ENCODE measurements at places on chromosomes 2 and 18.
A peak's percentile ranks its signal among the peaks of the same experiment; 100 is the strongest.

DNA sequence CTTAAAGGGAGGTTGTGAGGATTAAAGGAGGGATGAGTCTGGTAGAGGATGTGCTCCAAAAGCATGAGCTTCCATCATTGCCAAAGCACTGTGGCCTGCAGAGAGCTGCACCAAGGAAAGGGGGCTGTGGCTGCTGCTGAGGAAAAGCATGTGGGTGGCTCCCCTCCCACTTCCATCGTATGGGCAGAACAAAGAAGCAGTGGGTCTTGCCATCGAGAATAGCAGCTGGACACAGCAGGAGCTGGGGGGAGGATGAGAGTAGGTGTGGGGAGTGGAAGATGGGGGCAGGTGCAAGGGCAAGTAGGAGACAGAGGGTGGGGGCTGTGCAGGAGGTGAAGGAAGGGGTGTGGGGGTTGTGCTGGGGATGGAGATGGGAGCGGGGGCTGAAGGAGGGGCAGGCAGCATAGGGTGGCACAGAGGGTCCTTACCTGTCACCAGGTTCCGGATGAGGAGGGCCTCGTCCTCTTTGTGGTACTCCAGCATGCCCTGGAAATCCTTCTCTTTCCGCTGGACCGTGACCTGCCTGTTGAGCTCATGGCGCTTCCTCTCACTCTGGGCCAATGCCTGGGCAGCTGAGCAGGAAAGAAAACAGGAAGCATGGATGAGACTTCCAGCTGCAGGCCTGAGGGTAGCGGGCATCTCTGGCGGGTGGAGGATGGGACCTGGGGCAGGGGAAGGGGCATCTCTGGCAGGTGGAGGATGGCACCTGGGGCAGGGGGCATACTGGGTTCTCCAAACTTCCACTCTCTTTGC lies 33.6 kb upstream of the ACAA2 start:
- no peak for DNase-seq

GRCh38 chr2:202377207-202377761 lies 1.2 kb downstream of the BMPR2 start:
- peak; percentile 69 for DNase-seq

- no peak for DNase-seq
Observed at GRCh38 chr2:198080879-198081765, 276.7 kb downstream of the PLCL1 start.

GRCh38 chr2:150119819-150120218 lies 367.6 kb downstream of the RND3 start:
- peak; percentile 16 for DNase-seq

DNA sequence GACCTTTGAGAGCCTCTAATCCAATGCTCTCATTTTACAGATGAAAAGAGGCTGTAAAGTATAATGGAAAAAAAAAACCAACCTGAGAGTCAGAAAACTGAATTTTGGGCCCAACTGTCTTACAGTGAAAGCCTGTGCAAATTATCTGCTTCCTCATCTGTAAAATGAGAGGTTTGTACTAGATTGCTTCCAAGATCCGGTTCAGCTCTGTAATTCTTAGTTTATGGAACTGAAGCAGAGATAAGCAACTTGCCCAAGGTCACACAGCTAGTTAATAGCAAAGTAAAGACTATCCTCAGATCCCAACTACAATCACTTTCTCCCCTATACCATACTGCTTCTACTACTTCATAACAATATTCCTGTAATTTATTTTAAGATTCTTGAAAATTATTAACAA lies 6.3 kb downstream of the TLK1 start:
- no peak for DNase-seq

GRCh38 chr18:61736133-61736532 lies 156.7 kb downstream of the RNF152 start:
- DNase-seq = no peak

GRCh38 chr2:227036527-227036926 lies 127.5 kb downstream of the COL4A4 start:
- DNase-seq = no peak

GRCh38 chr2:123723706-123724105 lies 301.4 kb upstream of the CNTNAP5 start:
- DNase-seq = no peak

DNA sequence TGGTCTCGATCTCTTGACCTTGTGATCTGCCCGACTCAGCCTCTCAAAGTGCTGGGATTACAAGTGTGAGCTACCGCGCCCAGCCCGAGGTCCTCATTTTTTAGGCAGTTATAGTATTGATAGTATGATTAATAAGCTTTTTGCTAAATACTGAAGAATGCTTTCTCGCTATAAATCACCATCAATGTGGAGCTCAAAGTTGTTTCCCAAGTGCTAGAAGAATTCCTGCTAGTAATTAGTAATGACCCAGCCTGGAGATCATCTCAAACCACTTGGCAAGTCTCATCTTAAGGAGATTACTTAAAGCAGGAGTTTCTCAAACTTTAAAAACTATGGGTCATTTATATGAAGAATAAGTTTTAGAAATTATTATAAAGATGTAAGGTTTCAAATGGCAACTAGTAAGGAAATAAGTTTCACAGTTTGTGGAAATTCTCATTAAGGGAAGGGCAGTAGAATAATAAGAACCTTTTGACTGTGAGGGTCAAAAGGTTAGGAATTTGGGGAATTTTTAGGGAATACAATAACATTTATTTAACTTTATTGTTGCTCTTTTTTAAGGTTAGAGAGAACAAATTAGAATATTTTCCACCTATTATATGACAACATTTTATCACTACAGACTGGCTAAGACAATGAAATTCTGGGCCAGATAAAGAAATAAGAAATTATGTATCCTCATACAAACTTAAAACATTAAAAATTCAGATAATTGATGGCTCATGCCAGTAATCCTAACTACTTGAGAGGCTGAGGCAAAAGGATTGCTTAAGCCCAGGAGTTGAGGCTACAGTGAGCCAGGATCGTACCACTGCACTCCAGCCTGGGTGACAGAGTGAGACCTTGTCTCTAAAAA lies 148.6 kb upstream of the MAP3K20 start:
- DNase-seq = no peak

DNA sequence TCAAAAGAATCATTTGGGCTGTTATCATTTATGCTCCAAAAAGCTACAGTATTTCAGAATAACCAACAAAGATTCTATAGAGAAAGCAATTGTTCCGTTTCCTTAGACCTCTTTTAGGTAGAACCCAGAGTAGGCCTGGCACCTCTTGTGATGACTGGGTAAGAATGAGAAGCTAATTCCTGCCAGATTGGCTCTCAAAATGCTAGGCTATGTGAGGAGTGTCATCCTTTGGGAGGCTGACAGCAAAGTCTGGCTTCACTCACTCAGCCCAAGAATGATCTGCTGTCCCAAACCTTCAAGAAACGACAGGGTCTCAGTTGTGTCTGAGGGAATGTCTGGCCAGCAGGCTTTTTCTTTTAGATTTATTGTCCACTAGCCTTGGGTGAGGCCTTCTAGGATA lies 4.5 kb downstream of the CERS6 start:
- DNase-seq = peak; percentile 47

GRCh38 chr18:56888978-56889377 lies 237.8 kb downstream of the WDR7 start:
- DNase-seq = no peak

DNA sequence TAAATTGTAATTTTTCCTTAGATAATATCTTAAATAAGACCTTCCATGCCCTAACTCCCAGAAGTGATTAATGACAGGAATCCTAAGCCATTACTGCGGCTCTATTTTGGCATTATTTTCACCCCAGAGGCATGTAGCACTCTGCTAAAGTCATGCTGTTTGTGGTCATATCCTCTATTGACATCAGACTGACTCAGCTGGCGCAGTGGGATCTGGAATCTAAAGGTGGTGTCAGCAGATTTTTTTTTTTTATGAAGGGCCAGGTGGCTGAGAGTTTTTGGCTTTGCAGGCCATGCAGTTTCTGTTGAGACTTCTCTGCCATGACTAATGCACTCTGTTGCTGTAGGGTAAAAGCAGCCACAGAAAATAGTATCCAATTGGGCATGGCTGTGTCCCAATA lies 64.1 kb upstream of the ACVR1C start:
- DNase-seq = no peak

DNA sequence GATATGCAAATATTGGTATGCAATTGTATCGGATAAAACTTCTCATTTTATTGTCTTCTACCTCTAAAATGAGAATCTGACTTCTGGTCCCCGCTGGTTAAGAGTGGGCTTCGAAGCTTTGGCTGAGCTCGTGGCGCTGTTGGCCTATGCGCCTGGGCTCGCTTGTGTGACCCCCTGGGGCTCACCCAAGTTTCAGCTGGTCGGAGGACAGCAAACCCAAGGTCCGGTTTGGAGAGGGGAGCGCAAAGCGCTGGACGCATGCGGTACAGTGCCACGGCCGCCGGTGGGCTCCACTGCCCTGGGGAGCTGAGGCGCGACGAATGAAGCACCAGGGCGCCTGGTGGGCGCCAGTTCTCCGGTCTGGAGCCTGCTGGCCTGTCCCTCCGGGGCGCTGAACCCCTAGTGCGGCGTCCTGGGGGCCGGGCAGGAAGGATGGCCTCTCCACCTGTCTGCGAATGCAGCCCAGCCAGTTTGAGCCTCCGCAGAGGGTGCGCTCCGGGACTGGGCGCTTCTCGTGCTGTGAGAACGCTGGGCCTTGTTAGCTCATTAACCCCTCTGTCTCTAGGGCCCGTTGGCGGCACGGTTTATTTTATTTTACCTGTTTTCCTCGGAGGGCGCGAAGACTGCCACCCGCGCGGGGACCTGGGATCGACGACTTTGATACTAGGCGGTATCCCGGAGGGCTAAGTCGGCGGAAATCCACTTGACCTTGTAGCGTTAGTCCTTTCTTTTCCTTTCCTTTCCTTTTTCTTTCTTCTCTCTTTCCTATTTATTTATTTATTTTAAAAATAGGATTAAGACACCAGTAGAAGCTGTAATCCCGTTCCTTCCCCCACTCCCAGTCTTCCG lies 10.4 kb downstream of the MEIS1 start:
- DNase-seq = peak; percentile 76

DNA sequence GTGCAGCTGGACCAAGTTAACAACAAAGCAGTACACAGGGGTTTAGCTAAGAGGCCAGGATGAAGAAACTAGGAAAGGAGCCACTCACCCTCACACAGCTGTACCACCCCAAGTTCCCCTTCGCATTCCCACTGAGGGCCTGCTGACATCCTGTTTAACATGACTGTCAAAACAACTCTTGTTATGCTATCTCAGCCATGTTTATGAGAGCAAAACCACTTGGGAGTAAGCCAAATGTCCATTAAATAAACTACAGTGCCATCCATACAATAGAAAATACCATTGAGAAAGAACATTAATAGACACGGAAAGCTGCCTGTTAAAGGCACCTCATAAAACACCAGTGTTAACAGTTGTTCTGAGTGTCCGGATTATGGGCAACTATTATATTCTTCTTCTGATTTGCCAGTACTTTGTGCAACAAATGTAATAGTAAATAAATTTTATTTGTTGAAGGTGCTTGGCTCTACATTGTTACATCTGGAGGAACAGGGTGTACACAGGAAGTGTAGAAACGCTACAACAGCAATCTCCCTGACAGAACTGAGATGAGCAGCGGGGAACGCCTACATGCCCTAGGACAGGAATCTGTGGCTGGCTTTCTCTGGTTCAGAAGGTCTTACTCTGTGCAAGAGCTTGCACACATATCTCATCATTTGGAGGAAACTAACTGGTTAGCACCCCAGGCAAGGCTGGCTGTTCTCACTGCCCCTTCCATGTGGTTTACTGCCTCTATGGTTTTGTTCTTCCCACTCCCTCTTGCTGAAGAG lies 85.6 kb downstream of the EHD3 start:
- DNase-seq = no peak

DNA sequence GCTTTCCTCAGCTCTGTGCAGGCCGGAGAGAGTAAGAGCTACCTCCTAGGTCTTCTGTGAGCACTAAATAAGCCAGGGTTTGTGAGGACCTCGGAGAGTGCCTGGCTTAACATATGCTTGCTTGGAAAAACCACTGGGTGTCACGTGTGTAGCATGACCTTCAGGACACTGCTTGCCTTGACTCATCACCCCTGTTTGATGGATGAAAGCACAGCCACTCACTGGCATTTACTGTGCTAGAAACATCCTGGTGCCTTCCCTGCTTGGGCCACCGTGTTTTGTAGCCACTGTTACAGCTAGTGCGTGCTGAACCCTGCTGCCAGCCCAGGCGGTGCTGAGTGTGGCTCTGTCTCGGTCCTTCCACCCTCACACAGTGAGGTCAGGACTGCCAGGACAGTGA lies 34.8 kb upstream of the ITM2C start:
- no peak for DNase-seq

DNA sequence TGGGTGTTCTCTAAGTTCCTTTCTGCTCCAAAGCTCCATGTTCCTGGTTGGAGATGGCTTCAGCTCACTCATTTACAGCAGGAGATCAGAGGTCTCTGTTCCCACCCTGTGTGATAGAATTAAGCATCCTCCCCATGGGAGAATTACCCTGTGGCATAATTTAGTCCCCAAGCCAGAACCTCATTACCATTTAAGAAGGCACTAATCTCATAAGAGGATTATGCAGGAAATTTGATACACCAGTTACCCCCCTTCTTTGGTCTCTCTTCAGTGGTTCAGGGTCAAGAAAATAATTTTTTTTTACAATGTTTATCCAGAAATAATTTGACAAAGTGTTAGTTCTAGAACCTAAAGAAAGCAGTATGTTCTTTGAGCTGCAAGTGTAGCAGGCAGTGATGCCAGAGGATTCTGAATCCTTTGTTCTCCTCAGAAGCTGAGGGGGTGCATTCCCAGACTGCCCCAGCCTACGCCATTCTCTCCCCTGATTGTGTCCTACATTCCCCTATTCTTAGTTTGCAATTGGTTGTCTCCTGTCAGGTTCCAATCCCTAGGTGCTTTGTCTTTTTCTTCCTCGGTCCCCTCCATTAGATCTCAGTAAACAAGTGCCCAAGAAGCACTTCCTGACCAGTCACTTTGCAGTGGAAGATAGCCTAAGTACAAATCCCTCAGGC lies 163.6 kb downstream of the PRKCE start:
- peak; percentile 35 for DNase-seq

GRCh38 chr18:63907664-63908063 lies at the start of gene SERPINB10:
Gene SERPINB10, plus strand, starts transcription at chr18:63907958. Its CDS starts 7,553 bp downstream, at chr18:63915511.
- no peak for DNase-seq
